Endothelial cell (in vitro differentiated cells): ENCODE measurements at places on chromosomes 4 and X. TPM values are rescaled to one million over a fixed set of nuclear protein-coding genes. Genes with fewer than 3 reads are reported as not detected.

The LAMTOR3 gene
- 41.8 TPM for total RNA-seq

The FANCB gene
- 6.0 TPM for total RNA-seq

The PABPC1L2A gene
- 3.8 TPM for total RNA-seq

The RS1 gene
- total RNA-seq: not detected

The SPANXD gene
- not detected for total RNA-seq

The SYP gene
- total RNA-seq: 1.8 TPM

DNA sequence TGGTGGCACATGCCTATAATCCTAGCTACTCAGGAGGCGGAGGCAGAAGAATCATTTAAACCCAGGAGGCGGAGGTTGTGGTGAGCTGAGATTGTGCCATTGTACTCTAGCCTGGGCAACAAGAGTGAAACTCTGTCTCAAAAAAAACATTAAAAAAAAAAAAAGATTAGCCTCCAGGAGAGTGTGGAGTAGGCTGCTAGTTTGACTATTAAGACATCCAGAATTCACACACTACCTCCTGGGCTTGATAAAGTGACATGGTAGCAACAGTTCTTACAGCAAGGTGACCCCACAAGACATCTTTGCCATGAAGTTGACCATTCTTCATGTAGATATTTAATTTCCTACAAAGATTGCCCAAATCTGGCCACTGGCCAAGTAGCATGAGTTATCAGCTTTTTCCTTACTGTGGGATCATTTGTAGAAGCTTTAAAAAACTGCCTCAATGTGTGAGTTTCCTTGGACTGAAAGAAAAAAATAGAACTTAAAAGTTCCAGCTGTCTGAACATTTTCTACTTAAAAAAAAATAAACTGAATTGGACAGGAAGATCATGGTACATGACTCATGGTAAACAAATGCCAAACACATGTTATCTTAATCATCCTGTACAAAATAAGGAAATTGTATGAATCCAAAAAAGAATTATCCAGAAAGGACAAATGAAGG, 35.3 kb upstream of the SPRY1 start:
- no peak for DNase-seq

- no peak for DNase-seq
These were observed 773 bp upstream of the VMA21 start for GRCh38 chrX:151396042-151396824.

DNA sequence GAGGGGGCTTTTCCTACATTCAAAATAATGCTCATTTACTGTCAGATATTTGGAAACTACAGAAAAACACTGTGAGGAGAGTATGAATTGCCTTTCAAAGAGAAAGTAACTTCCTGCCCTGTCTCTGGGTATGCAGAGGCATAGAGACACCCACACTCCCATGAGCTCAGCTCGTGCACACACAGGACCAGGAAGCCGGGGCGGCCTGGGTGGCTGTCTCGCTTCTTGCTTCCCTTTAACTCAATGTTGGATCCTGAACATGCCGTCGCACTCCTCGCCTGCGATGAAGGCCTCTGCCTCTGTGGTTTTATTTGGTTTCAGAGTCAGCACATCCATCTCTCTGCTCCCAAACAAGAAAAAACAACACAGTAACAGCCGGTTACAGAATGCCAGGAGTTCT, 40.1 kb upstream of the GPR78 start:
- DNase-seq: no peak

- no peak for DNase-seq
These were observed 134.6 kb downstream of the CPZ start for GRCh38 chr4:8727131-8727530.

DNA sequence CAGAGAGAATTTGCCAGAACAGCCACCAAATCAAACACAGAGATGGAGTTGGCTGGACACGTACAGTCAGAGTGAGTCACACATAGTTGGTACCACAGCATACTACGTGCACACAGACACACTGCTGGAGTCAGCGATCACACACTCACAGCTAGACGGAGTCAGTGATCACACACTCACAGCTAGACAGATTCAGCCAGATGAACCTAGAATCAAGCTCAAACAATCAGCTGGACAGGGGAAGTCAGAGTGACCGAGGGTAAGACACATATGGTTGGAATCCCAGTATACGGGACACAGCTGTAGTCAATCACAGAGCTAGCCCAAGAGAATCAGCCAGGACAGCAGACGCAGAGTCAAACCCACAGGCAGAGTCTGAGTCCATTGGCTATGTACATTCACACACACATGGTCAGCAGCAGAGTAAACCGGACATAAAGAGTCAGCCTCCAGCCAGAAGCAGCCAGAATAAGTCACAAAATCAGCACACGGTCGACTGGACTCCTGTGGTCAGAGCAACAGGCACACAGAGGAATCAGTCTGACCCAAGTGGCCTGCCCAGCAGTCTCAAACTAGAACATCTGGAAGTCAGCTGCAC, 4.6 kb downstream of the SLC38A5 start:
- no peak for DNase-seq

DNA sequence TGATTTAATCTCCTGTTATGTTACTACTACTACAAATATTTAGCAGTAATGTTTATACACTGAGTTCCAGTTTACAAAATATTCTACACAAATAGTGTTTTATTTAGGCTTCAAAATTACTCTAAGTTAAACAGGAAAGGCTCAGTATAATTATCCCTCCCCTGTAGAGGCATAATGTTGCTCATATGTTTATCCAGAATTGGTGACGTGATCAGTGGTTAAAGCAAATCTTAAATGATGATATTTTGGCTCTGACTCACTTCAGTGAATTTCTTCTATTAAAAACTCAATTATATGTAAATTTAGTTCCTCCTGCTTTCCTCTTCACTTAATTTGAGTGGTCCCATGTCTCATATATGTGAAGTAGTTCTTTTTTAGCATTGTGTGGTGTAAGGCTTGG, 438.5 kb downstream of the ADGRL3 start:
- no peak for DNase-seq
